ENCODE measurements at places on chromosomes 12 and 14.

DNA sequence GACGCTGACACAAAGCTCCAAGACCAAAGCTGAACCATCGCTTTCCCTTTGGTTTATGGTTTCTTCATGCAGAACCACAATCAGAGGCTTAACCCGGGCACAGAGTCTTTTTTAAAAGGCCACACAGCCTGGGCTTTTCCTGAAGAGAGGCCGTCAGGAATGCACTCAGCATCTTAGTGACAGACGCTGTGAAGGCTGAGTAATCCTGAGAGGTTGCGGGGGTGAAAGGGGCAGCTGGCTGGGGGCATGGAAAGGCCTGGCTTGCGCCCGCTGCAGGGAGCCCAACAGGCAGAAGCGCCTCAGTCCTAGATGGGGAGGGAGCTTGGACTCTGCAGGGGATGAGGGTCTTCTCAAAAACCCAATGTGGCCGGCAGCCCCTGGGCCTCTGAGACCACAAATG, 13.6 kb downstream of the CTDSP2 start:
- no peak for DNase-seq

GRCh38 chr14:64968651-64969050, 3.5 kb downstream of the RAB15 start:
- no peak for DNase-seq

- no peak for DNase-seq
These were observed 251.9 kb upstream of the PRKD1 start for GRCh38 chr14:30179381-30180130.

- peak; percentile 64 for DNase-seq
These were observed 11.7 kb downstream of the TPCN1 start for GRCh38 chr12:113232840-113233585.

- no peak for DNase-seq
These were observed 127.1 kb upstream of the CNTN1 start for GRCh38 chr12:40565029-40565633.

GRCh38 chr14:54301359-54301758, 95.4 kb upstream of the CDKN3 start:
- no peak for DNase-seq

GRCh38 chr14:68649476-68650189, 143.2 kb downstream of the ZFP36L1 start:
- DNase-seq = no peak

DNA sequence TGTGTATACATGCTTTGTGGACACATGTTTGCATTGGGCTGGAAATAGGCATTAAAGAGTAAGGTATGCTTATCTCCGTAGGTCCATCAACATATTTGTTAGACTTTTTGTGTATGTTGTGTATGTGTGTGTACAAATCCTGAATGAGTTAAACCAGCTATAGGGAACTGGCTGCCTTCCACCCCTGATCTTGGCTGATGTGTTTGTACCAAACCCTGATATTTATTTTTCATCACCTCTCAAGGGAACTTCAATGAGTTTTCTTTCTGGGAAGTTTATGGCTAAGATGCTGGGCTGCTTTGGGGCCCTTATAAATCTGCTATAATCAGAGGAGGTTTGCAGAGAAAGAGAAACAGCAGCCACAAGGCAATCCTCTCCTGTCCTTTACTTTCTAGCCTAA, 37.1 kb upstream of the CISTR start:
- no peak for DNase-seq

GRCh38 chr14:34699873-34700621, 14.3 kb downstream of the CFL2 start:
- no peak for DNase-seq

GRCh38 chr12:117408161-117408791, 46.9 kb upstream of the NOS1 start:
- DNase-seq = no peak

GRCh38 chr12:109982210-109982609, 14.0 kb downstream of the GIT2 start:
- DNase-seq = no peak

DNA sequence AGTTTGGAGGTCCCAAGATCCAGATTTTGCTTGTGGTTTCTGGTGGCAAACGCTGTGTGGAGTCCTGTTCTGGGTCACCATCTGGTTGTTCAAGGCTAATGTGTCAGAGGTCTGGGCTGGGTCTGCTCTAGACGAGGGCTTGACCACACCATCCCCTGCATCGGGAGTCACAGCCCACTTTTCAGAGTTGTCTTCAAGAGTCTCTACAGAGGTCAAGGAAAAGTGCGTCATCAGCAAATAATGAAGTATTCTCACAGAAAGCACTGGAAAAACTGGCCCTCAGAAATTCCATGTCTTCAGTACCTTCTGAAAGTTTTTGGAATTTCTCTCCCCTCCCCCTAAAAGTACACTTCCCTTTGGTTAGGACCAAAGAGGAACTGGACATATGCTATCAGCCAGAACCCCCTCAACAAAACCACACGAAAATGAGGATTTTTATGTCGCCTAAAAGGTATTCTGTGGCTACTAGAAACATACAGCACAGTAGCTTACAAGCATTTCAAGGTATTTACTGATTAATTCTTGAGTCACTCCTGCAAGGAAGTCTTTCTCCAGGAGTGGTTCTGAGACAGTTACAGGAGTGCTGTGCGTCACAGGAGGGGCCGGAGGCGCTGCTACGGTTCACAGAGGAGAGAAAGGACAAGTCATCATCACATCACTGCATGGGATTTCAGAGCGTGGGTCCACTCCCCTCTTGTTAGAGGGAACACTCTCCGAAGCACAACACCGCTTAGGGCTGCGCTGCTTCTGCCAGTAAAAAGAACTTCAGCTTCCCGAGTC, 35.4 kb downstream of the RAD52 start:
- no peak for DNase-seq

GRCh38 chr14:85483037-85483436, 46.9 kb upstream of the FLRT2 start:
- DNase-seq = no peak

DNA sequence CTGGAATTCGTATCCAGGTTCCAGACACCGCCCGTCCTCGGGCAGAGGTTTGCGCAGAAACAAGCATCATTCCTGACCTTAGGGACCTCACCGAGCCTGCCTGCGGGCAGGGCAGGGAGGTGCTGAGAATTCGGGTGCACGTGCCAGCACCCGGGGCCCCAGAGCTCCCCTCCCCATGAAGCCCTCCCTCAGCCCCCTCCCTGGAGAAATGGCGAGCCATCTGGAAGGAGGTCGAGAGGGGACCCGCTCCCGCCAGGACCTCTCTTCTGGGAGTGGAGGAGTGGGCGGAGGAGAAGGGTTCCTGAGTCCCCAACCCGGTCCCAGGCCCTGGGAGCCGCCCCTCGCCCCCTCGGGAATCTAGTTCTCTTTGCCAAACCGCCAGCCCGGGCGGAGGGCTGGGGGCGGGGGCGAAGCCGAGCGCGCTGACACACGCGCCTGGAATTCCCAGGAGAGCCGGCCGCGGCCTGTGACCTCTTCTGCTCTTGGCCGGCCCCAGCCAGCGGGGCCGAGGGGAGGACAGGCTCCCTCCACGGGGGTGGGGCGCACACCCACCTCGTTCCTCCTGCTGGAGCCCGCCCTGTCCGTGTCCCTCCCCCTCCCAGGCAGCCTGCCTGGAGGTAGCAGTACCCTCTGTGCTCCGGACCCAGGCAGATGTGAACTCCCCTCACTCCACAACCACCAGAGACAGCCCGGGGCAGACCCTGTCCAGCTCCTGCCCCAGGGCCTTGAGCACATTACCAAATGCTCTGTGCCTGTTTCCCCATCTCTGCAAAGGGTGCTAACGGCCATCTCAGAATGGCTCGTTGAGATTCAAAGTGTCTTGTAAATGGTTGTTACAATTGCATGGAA, 23.0 kb upstream of the GPR132 start:
- no peak for DNase-seq

- no peak for DNase-seq
These were observed 50.5 kb downstream of the TTC9 start for GRCh38 chr14:70692210-70692609.

DNA sequence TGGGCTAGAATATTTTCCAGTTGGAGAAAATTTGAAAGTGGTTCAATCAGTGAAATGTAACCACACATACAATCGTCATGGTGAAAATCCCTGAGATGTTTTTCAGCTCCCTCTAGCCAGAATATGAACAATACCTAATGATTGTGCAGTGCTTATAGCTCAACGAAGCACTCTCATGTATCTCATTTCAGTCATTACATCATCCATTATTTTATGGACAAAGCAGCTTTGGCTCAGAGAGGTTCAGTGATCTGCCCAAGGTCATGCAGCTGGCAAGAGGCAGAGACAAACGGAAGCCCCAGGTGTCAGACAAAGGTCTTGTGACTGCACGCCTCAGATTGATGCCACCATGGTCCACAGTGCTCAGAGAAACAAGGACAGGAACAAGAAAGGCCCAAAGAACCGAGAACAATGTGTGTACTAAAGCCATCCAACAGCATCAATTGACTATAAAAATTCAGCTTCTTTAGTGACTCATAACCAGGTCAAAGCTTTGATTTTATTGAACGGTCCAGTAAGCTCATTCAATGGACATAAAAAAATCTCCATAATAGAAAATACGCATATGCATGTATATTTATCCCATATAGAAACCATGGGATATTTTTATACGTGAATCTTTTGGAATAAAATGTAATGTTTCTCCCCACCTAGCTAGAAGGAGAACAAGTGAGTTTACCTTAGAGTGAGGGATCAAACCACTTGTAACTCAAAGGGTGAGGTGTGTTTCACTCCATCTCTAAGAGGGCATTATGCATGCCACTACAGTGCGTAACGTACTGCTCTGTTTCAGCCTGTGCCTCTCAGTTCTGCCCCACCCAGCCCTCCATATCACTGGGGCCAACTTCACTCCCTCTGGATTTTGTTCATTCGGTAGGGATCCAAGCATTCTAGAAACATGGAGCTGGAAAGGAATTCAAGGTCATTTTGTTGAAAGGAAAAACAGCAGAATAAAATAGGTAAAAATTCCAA, 141.8 kb downstream of the GRIN2B start:
- no peak for DNase-seq

- DNase-seq = no peak
These were observed 27.8 kb upstream of the FAM222A start for GRCh38 chr12:109685574-109686447.

- no peak for DNase-seq
These were observed 396.5 kb downstream of the FOXG1 start for GRCh38 chr14:29163109-29163508.

DNA sequence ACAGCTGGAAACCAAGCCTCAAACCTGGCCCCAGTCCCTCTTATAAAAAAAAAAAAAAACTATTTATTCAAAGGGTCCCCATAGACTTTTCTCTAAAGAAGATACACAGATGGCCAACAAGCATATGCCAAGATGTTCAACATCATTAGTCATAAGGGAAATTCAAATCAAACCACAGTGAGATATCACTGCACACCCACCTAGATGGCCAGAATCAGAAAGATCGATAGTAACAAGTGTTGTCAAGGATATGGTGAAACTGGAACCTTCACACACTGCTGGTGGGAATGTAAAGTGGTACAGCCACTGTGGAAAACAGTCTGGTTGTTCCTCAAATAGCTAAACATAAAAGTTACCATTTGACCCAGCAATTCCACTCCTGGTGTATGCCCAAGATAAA, 5.9 kb upstream of the NFYB start:
- DNase-seq = no peak

DNA sequence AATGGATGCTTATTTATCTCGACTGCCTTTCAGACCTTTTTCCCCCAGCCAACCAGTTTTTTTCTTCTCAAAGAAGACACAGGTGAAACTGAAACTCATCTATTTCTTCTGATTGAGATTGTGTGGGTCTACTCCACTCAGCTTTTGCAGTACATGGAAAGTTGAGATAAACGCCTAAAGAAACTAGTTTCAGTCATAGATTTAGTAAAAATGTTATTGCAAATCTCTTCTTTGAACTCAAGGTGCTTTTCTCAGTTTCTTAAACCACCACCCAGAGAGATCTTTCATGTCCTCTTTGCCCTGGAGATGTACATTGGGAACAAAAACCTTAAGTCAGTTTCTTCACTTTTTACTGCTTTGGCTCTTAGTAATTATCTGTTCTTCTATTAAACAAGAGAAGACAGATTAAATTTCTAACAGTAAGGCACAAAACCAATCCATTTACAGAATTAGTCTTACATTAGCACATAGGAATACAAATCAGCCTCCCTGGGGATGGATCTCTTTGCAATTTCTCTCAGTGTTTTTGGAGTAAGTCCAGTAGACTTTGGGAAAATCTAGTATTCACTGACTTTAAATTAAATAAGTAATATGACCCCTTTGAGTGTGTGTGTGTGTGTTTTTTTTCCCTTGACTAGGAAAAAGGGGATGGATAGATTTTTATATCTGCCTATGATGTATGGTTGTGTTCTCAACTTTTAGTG, 11.6 kb downstream of the FBXW8 start:
- no peak for DNase-seq

GRCh38 chr14:105384605-105385321, 13.6 kb upstream of the TEX22 start:
- DNase-seq = no peak

DNA sequence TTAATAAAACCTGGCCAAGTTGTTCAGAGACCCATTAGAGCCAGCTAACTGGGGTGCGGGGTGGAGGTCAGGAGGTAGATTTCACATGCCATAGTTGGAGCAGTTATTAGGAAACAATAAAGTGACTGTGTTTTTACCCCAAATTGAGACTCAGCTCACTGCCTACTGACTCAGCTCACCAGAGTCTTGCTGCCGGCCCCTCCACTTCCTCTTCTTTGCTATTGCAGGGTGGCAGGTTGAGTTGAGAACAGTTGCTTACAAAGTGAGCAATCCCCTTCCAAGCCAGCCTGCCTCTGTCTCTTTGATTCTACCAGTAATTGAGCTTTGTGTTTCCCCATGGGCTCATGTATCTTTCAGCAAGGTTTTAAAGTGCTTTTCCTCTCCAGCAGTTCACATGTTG, 12.9 kb downstream of the ST8SIA1 start:
- DNase-seq = peak; percentile 24

DNA sequence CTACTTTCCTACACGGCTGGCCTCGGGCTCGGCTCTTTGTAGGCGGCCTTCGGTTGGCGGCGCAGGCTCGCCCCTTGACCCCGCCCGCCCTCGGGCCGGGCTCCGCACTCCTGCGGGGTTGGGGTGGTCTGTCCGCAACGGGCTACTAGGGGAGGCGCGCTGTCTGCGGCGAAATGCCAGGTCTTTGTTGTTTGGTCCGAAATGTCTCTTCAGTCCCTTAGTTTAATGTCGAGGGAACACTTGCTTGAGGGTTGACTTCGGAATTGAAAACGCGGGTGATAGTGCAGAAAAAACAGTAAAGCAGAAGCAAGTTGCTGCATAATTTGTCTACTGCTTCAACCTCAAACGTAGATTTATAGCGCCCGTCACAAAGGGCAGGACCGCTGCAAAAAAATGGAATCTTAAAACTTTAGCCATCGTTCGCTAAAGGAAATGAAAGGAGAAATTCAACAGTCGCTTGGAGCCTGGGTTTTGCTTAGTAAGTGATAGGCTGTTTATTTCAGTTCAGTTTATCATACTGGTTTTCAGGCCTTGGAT, 390 bp downstream of the JKAMP start:
- no peak for DNase-seq

DNA sequence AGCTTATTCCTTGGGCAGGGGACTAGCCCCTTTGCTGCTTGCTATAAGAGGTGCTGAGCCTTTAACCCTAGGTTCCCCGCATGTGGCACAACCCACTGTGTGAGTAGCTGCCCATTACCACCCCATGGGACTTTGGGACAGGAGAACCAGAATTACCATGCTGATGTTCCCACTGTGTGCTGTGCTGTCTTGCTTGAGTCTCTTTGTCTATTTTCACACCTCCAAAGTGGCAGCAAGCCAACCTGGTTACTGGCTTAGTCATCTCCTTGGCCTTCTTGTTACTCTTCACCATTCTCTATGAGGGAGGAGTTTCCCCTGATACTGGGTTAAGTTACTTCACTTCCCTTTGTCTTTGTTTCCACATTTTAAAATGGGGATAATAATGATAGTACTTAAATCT, 73.4 kb upstream of the ETV6 start:
- DNase-seq = peak; percentile 56

GRCh38 chr12:53344824-53345485, 8.8 kb upstream of the SP7 start:
- DNase-seq = peak; percentile 80

All from activated CD4-positive, alpha-beta T cell treated with anti-CD3 and anti-CD28 coated beads, Interleukin-2, amount 50 U/mL, for 48 hours (primary cell).